ENCODE measurements at places on chromosomes 13 and 19.
A peak's percentile ranks its signal among the peaks of the same experiment; 100 is the strongest.

GRCh38 chr19:41328842-41329225 lies 18.9 kb downstream of the CCDC97 start:
- DNase-seq, result no peak

GRCh38 chr13:33931397-33932311 lies 113.7 kb downstream of the RFC3 start:
- no peak for DNase-seq

GRCh38 chr13:28099396-28100149 lies 803 bp downstream of the FLT3 start:
- no peak for DNase-seq

DNA sequence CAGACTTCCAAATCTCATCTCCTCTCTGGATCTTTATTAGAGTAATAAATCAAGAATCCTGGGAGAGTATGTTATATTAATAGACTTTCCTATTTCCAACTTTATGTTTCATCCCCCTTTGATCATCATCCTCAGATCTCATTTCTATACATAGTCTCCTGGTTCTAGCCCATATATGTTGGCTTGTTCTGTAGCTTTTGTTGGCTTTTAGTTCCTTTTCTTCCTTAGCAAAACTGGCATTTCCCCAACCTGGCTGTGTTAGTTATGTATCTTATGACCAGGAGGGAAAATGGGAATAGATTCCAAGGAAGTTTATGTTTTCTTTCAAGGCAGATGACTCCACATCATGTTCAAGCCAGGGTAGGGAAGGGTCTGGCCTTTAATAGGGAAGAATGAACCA lies 2464.5 kb downstream of the PCDH9 start:
- DNase-seq, result no peak

DNA sequence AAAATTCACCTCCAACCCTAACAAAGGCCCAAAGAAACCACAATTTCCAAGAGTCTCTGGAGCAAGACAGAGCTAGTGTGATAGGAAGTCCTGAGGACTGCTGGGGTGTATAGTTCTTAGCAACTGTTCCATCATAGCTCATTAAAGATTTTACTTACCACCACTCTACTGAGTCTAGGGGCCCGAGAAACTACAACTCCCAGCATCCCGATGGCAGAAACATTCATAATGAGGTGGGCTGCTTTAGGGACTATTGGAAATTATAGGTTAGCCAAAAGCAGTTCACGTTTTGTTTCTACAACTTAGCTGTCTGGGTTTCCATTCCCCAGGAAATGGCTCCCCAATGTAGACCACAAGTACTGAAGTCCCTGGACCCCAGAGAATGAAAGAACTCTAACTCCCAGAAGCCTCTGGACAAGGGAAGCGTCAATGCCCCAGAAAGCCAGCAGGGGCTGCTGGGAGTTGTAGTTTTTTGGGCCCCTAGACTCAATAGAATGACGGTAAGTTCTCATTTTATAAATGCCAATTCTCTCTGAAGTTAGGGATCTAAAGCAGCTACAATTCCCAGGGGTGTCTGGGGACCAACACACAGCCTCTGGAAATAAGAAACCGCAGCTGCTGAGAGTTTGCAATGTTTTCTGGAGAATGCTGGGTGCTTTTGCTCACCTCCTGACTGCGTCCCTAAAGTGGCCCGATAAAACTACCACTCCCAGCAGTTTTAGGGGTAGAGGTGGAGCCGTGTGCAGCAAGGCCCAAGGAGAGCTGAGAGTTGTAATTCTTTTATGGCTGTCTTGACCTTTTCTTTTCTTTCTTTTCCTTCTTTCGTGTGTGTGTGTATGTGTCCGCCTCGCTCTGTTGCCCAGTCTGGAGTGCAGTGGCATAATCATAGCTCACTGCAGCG lies 11.1 kb downstream of the FTL start:
- peak; percentile 41 for DNase-seq

DNA sequence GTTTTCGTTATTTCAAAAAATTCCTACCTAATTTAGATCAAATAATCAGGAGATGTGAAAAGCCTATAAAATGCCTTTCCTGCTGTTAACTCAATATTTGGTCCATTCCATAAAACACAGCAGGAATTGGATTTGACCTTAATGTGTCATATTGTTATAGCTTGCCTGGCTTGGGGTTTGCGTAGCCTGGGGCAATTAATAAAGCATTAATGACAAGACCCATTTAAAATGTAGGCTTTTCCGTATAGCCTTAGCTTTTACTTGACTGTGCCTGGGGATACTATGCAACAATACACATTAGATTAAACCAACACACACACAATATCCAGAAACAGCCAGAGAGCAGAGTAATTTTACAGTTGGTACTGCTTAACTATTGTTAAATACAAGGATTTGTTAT lies 117.2 kb upstream of the MAB21L1 start:
- no peak for DNase-seq

- no peak for DNase-seq
Measured at GRCh38 chr13:65499256-65499655, 1730.9 kb downstream of the PCDH9 start.

DNA sequence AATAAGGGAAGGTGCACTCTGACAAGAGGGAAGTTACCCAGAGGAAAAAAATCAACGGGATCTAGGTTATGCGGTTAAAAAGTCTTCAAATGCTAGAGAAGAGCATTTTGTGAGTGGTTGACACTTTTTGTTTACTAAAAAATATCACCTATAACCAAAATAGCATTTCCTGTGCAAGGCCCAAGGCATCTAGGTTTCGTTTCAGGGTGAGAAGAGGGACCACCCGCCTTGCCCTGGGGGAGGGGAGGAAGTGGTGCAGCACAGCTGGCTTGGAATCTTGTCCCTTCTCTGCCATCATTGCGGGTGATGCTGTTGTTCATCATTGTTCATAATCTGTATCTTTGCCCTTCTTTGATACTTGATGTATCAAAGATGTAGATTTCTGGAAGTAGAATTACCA lies 80.6 kb downstream of the NUFIP1 start:
- no peak for DNase-seq

- peak; percentile 53 for DNase-seq
Measured at GRCh38 chr19:33819880-33820781, 23.5 kb downstream of the KCTD15 start.

DNA sequence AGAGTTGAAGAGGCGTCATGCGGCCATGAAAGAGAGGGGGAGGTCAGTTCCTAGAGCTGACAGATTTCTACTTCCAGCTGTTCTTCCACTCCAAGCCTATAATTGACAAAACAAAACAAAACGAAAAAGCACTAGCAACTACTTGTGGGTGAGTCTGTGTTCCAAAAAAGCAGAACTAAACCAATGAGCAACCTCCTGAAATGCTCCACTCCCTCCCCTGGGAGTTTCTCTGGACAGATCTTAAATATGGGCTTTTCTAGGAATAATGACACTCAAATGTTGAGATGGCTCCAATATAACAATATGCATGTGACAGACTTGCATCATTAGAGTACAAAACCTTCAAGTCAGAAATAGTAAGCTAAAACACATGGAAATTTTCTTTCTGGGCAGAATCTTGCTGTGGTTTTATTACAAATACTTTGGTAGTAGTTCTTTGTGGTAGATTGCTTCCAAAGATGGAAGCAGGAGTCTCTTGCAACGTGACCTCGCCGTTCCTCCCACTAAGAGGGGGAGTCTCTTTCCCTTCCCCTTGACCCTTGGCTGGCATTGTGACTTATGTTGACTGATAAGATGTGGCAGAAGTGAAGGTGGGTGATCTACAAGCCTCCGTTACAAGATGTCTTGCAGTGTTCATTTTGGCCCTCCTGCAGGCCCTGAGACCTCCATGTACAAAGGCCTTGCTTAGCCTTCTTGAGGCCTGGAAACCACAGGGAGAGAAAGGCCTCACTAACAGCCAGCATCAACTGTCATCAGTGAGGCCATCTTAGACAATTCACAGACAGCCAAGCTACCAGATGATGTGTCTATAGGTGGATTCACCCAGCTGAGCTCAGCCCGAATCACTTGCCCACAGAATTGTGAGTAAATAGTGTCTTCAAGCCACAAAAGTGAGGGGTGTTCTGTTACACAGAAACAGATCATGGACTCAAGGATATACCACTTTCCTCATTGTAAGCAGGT lies 173.1 kb upstream of the RFC3 start:
- DNase-seq, result no peak

- DNase-seq, result no peak
Measured at GRCh38 chr13:41387576-41387975, 69.8 kb upstream of the RGCC start.

- DNase-seq, result no peak
Measured at GRCh38 chr13:104011505-104012241, 945.5 kb upstream of the SLC10A2 start.

- DNase-seq, result no peak
Measured at GRCh38 chr13:39273953-39274738, 235.9 kb downstream of the NHLRC3 start.

DNA sequence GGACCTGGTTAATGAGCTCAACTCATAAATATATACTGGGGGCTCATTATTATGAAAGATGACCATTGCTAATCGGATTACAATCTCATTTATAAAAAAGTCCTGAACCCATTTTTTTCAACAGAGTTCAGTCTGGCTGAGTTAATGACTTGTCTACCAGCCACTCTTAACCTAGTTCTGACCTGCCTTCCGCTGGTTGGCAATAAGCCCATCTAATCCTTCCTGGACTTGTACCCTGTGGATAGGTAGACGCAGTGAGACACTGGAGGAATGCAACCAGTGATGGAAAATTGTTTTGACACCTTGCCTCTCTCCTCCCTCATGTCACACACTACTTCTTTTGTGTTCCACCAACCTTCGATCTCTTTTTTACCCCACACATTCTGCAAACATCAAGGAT lies 279.9 kb downstream of the FOXO1 start:
- no peak for DNase-seq

DNA sequence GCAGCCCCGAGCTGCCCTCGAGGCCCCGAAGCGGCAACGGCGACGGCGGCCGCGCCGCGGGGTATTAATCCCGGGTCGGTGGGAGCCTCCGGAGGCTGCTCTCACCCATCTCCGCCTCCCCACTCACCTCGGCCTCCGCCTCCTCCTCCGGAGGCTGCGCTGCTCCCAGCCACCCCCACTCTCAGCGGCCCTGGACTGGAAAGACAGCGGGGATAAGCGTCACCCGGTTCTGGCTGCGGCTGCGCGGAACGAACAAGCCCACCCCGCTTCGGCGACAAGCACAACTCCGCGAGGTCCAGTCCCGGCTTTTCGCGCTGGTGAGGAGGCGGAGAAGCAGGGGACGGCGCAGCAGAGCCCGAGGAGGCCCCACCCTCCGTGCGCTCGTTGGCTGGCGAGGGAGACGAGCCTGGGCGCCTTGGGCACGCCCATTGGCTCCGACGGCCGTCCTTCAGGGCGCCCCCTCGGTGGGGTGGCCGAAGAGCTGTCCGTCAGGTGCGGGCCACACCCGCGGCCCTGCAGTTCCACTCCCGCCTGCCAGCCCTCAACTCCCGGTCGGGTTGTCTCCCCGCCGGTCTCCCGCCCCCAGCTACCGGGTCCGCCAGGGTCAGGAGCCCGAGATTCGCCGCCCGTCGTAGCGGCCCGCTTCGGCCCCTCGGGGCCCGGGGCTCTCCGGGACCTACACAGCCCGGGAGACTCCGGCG lies at the start of gene ZMYM5:
Gene ZMYM5, minus strand, starts transcription at position 327 of the 701 bp plus-strand sequence. CDS start 11,469 bp downstream, outside the sequence.
- peak; percentile 92 for DNase-seq

DNA sequence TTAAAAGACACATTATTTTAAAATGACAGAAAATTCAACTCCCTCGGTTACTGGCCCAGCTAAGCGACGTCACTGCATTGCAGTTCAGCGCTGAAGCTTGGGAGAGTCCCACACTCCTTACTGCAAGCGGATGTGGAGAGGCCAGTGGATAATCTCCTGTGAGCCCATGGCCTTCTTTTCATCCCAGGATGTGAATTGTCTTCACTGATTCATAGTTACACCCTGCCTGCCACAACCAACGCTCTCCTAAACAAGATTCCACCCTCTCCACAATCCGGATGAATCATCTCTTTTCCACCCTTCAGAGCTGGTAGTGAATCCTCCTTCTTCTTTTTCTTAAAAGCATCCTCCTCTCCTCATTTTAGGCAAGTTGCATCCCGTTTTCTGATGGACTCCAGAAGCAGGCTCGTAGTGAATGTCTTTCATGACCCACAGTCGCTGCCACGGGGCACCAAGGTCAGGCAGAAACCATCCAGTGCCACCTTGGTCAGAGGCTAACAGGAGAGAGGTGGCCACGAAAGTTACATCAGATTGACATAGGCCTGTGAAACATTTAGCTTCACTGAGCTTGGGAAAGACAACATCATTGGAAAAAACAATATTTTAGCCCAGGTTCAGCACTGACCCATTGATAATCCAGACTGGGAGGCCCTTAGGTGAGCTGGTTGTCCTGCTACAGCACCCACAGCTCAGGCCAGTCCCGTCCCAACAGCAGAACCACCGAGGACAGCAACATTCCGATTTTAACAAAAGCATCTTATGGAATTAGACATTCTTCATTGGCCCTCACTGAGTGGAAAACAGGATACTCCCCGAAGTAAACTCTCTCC lies 2.0 kb downstream of the GJB2 start:
- DNase-seq, result no peak

DNA sequence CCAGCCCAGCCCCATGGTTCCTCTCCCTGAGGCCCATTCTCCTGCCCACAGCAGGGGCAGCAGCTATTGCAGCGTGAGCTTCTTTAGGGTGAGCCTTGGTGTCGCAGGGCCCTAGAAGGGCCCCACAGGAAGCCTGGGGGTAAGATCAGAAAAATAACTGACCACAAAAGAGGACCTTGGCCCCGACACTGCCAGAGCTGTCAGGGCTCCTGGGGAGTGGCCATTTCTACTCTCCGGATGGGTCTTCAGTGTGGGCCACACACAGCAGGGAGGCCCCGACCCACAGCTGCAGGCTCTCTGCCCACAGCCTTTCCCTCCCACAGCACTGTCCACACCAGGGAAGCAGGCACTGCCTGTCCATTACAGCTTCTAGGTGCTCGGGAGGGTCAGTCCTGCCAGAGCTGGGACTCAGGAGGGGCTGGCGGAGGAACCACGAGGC lies 3.5 kb upstream of the SIGLEC8 start:
- DNase-seq, result no peak

- no peak for DNase-seq
Measured at GRCh38 chr19:2186071-2186846, 22.5 kb downstream of the DOT1L start.

- no peak for DNase-seq
Measured at GRCh38 chr13:67844574-67844973, 614.4 kb upstream of the PCDH9 start.

DNA sequence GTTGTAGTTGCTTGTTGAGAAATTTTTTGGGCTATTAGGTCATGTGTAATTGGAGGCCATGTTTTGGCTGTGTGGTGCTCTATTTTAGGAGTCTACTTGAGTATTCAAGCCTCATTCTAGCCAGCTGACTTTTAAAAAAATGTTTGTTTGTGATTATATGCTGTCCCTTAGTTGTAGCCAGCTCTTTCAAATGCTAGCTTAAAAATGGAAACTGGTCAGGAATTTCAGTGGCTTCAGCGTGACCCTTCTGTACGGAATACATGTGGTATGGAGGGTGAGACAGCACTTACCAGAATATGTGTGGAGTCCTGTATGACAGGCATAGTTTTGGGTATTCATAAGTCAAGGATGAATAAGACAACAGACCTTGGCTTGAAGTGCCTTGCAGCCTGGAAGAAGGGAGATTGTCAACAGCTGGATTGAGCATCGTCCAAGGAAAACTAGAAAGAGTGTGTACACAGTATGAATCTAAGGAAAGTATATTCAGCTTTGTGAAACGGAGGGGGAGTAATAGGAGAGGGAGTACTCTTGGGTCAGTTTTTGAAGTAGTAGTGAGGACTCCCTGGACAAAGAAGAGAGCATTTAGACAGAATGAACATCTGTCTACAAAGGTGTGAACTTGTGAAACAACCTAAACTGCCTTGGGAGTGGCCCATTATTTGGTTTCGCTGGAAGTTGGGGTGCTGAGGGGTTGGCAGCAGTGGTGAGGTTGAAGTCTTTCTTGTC lies 20.0 kb upstream of the WTIP start:
- DNase-seq, result no peak

- no peak for DNase-seq
Measured at GRCh38 chr13:19888799-19889198, 25.4 kb upstream of the ZMYM5 start.

Measured in central memory CD4-positive, alpha-beta T cell (primary cell).